Inflammatory macrophage (primary cell): ENCODE measurements at places on chromosomes 12 and 14.
A peak's percentile ranks its signal among the peaks of the same experiment; 100 is the strongest.

DNA sequence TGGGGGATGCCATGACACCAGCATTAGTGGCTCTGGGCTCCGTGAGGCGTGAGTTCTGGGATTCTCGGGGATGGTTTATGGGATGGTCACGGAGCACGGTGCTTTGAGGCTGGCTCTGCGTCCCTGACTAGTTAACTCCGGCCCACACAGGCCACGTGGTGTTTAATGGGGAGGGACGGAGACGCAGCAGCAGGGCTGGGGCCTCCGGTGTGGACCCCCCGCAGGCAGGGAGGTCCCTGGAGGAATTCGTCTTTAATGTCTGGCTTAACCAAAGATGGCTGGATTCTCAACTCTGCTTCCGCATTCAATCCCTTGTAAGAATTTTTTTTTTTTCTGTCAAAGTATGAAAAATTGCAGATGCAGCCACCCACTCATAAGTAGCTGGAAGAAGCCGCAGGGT is 86.4 kb upstream of the RFLNA start:
- DNase-seq, result no peak

DNA sequence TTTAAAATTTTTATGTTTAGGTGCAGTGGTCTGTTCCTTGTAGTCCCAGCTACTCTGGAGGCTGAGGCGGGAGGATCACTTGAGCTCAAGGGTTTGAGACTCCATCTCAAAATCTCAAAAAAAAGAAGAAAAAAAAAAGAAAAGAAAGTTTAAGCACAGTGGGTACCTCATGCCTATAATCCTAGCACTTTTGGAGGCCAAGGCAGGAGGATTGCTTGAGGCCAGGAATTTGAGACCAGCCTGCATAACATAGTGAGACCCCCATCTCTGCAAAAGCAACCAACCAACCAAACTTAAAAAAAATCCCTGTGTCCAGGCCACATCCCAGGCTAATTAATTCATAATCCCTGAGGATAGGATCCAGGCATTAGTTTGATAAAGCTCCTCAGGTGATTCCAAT is 3.4 kb upstream of the SALL2 start:
- no peak for DNase-seq

DNA sequence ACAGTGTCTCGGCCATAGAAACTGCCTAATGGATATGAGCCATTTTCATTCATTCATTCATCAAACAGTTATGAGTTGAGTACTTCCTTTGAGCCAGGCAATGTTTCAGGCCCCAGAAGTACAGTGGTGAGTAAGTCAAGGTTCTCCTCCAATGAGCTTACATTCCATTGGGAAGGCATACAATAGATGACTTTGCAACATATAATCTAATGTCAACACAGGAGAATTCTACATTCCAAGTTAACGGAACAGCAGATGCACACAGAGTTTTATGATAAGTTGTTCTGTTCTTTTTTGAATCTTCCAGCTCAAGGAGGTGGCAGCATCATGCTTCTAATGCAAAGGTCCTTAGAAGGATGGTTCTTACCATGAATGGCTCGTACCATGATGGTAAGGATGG is 3.2 kb upstream of the RFC5 start:
- no peak for DNase-seq

DNA sequence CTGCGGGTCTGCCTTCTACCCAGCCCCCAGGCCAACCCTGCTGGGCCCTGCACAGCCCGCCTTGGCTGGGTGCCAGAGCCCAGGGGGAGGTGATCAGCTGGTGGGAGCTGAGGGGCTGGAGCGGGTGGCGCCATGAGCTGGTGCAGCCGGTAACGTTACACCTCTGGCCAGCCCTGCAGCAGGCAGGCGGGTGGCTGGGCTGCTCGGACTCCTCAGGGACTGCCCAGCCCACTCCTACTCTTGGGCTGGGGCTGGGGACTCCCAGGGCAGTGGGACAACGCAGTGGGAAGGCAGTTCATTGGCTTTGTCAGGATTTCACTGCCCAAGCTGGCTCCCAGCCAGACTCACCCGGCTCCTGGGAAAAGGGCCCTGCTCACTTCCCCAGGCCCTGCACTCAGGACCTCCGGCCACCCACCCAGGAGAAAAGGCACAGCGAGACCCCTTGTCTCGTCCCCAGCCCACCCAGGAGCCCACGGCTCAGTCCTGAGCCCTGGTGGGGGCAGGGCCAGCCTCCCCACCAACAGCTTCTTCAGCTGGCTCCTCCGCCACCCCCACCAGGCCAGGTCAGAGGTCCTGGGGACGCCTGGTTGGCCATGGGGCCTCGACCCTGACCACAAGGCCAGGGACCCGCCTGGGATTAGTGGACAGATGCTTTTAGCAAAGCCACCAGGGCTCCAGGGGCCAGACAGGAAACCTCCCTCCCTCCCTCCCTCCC is 1.0 kb downstream of the PGF start:
- DNase-seq, result no peak

GRCh38 chr12:55658635-55659391 is 22.1 kb downstream of the OR10P1 start:
- no peak for DNase-seq

DNA sequence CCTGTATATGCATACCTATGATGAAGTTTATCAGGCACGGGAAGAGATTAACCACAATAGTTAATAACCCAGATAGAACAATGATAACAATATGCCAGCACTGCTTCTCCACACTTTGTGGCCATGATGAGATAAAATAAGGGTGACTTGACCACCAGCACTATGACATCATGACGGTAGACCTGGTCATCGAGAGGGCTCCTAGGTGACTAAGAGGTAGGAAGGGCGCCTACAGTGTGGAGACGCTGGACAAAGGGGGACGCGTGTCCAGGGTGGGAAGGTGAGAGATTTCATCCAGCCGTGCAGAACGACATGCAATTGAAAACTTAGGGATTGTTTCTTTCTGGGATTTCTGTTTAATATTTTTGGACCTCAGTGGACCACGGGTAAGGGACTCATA is 221.8 kb upstream of the RTL1 start:
- no peak for DNase-seq

DNA sequence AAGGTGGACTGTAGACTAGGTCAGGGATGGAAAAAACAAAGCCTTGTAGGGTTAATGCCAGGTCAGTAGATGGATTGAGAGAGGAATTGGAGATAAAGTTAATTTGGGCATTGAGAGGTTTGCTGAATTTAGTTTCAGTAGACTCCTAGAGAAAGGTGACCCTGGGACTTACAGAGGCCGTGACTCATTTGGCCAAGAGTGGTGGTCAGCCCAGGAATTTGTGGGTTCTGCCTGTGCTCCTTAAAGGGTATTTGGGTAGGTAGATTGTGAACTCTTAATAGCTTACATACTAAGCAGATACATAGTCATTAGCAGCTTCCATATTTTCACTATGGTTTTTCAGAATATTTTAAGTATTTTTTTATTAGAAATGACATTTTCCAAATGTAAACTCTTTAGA is 21.8 kb downstream of the PLEKHA5 start:
- DNase-seq, result no peak

DNA sequence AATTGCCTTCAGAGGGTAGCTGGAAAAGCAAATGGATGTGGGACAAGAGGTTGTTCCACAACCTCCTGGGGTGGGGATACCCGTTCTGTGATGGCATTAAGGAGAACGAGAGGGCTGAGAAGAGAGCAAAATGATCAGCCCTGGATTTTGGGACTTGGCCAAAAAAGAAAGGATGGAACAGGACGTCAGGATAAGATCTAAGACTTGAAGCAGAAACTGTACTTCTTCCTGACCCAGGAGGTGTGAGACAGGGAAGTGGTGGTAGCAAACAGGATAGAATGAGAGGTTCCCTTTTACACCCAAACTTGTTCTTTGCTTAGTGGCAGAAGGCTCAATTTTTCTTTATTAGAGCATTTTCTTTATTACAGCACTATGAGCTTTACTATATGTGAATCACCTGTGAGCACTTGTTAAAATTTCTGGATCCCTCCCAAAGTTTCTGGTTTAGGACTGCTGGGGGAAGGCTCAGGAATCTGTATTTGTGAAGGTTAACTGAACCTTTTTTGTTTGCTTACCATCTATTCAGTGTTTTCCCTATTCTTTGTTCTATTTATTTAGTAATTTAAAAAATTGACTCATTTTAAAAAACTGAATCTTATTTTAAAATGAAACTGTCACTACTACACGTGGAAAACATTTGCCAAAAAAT is 59.2 kb downstream of the ERC1 start:
- DNase-seq, result peak; percentile 20

DNA sequence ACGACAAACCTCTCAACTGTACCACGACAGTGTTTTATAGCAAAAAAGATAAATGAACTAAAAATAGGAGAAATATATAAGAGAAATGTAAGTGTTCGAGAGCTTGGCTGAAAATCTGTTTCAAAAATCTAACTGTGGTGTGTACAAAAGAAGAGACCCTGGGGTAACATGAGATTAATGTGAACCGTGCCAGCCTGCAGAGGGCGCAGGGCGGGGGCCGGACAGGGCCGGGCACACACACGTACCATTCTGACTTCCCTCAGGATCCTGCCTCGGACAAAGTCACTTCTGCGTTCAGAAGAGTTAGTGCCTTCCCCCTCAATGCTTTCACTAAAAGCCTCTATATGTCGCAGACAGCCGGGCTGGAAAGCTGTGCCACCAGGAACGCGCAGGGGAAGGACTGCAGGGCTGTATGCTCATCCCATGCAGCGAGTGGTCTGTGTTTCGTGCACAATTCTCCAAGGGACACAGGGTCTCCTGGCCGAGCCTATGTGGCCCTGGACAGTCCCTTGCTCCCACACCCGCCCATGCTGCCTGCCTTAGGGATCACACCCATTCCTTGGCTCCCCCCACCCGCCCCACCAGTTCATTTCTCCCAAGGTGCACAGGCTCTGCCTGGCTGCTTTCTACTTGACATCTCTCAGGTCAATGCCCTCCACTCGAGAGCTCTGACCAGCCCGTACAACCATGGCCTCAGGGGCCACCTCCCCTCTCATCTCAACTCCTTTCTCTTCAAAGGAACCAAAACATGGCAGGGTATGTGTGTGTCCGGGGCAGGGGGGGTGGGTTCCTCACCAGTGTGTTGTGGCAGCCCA is 8.5 kb downstream of the CDCA4 start:
- peak; percentile 41 for DNase-seq

DNA sequence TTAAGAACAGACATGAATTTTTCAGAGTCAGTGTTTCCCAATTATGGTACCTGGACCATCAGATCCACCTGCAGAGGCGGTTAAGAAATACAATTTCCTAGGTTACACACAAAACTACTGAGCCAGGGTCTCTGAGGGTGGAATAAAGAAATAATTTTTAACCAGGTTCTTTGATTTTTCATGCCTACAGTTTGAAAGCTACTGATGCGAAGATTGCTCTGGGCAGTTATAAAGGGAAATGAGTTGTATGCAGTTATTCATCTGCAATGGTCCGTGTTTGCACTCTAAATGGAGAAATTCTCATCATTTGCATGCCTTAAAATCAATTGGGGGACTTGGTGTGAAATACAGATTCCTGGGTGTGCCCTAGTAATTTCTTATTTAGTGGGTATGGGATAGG is 89.7 kb downstream of the ERGIC2 start:
- no peak for DNase-seq

DNA sequence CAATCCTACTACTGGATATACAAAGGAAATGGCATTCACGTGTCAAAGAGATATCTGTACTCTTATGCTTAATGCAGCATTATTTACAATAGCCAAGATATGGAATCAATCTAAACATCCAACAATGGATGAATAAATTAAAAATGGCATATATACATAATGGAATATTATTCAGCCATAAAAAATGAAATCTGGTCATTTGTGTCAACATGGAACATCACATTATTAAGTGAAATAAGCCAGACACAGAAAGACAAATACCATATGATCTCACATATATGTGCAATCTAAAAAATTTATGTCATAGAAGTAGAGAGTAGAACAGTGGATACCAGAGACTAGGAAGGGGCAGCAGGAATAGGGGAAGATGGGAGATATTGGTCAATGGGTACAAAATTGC is 228.8 kb upstream of the TBX3 start:
- DNase-seq, result no peak

DNA sequence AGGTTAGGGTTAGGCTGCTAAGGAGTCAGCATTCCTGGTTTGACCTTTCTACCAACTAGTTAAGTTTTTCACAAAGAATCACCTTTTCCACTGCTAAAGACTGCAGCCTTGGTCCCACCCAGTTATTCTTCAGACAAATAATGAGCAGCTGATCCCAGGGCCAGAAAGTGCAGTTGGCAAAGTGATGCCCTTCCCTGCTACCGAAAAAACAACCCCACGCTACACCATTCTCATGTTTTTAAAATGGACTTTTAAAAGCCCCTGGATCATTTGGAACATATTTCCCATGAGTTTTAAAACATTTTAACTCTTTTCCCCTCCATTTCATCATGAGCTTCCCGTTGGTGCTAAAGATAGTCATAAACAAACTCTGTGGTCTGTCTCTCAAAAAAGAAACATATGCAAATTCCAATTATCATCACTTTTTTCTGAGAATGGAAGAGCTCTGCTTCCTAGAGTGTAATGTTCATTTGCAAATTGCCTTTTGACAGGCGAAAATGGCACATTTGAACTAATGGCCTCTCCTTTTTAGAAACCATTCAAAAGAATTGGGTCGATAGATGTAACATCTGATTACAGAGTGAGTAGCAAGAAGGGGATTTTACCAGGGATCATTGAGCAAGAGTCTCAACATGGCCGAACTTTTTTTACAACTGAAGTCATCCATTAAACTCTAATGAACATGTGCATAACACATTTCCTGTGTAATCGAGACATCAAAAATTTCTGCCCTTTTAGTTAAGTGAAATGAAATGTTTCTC is 129.3 kb upstream of the RAP1B start:
- DNase-seq, result peak; percentile 19

- no peak for DNase-seq
Observed at GRCh38 chr14:37844614-37845013, 249.2 kb downstream of the TTC6 start.

DNA sequence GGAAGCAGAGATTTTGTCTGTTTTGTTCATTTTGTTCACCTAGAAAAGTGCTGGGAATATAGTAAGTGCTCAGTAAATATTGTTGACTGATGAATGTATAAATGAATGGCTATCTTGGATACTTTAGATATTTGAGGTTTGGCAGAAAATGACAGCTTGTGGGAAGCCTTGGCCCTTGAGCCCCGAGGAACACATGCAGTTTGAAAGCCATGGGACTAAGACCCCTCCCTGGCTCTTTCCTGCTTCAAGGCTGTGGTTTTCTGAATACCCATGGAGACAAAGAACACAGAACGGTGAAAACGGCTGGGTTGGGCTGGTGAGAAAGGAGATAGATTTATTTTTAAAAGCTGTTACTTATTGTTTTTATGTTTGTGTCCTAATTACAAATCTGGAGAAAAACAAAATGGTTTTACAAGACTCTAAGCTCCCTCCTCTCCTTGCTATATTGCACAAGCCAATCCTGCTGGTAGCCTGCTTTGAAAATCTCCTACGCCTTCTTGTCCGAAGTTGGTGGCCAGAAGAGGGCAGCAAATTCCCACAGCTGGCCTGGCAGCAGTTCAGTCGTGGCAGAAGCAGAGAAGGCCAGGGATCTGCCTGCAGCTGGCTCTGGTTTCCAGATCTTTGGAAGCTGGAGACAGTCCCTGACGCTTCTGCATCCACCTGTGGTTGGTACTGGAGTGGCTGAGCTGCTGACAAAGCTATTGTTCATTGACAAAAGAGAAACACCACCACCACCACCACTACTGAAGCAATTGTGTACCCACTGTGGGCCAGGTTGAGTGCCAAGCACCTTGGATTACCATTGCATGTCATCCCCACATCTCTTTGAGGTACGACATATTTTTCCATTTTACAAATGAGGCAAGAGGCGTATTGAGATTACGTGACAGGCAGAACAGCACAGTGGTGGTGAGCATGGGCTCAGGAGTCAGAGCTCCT is 5.2 kb upstream of the KRT85 start:
- DNase-seq, result peak; percentile 76
